Suppressor macrophage treated with lipopolysaccharide for 4 hours (primary cell): ENCODE measurements at places on chromosomes 3 and 15.
A peak's percentile ranks its signal among the peaks of the same experiment; 100 is the strongest.

GRCh38 chr3:191972714-191973398 lies 511.9 kb downstream of the PYDC2 start:
- DNase-seq, result no peak

- peak; percentile 71 for DNase-seq
Observed at GRCh38 chr15:73688455-73688854, 4.3 kb downstream of the CD276 start.

- DNase-seq, result no peak
Observed at GRCh38 chr3:178482981-178483380, 53.3 kb upstream of the KCNMB2 start.

DNA sequence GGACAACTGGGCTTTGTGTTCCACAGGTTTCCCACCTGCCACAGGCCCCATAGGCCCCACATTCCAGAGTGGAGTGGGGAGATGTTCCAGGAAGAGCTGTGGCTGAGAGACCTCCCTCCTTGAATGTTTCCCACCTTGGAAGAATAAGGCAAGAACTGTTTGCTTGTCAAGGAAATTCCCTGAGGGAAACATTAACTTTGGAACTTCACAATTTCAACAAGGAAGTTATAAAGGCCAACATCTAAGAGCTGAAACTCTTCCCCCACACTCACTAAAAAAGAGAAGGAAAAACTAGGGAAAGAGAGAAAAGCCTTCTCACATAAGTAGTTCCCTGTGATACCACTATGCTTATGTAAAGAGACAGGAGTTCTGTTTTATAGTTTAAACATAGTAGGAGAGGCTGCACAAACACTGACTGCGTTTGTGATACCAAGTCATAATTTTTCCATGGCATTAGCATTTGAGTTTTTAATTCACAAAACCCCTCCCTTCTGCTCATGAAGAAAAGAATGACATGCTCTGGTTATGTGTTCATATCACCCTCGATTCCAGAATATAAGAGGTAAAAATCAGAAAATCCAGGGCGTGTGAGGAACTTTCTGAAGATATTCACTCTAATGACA lies 39.8 kb upstream of the SPRED1 start:
- no peak for DNase-seq

- DNase-seq, result no peak
Observed at GRCh38 chr15:70752193-70752635, 11.1 kb downstream of the UACA start.

GRCh38 chr3:128240232-128240631 lies 87.0 kb downstream of the EEFSEC start:
- no peak for DNase-seq

DNA sequence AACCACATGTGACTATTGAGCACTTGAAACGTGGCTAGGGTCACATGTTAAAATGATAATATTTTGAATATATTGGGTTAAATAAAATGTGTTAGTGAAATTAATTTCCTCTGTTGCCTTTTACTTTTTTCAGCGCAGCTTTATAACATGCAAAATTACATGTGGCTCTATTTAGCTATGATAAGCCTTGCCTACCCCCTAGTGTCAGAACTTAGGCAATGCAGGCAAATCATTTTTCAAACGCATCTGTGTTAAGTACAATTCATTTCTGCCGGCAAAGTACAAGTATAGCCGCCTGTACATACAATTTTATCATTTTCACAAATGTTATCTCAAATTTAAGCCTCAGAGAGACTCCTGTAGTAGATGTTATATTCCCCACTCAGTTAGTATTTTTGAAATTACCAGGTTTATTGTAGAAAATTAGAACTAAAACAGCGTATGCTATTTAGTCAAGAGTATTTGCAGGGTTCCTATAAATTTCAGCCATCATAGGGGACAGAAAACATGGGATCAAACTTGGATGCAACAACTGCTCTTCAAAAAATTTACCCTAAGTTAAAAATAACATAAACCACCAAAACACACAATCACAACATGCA lies 56.1 kb downstream of the TAFA4 start:
- DNase-seq, result peak; percentile 77

GRCh38 chr3:177563792-177564191 lies 366.5 kb upstream of the TBL1XR1 start:
- no peak for DNase-seq

GRCh38 chr15:98996169-98996568 lies 11.4 kb downstream of the PGPEP1L start:
- DNase-seq, result no peak

DNA sequence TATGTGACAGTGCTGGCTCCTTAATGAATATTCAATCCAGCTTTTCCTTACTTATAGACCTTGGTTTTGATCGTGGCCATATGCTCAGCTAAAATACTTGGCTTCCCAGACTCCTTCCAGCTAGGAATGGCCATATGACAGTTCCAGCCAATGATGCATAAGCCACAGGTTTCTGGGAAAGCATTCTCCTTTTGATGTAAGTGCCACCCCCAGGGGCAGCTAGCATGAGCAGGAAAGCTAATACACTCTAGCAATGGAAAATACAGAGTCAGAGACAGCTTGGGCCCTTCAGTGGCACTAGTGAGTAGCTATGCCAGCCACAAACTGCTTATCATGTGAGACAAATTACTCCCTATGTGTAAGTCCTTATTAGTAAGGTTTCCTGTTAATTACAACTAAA lies 26.7 kb downstream of the TBC1D2B start:
- DNase-seq, result no peak

- DNase-seq, result no peak
Observed at GRCh38 chr15:23385886-23386430, 31.4 kb downstream of the GOLGA8S start.

DNA sequence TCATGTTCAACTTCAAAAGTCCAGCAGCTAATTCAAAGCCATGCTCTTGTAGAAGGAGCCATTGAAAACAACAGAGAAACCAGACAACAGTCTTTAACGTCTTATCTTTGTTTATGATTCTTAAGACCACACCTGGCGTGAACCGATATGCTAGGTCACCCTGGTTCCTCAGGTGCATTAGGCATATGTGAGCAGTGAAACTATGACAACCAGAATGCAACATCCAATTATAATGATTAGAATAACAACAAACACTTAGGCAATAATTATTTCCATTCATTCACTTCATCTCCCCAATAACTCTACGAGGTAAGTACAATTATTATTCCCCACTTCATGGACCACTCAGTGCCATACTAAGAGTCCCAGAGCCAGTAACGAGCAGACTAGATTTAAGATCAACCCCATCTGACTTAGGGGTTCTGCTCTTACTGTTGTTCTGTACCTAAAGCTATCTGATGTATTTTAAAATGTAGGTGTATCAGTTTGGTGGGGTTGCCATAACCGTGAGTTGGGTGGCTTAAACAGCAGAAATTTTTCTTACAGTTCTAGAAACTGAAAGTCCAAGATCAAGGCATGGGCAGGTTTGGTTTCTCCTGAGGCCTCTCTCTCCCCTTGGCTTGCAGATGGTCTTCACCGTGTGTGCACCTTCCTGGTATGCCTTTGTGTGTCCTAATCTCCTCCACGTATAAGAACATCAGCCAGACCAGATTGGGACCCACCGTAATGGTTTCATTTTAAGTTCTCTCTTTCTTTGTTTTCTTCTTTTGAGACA lies 997.8 kb upstream of the CFAP20DC start:
- DNase-seq, result no peak

GRCh38 chr3:183826448-183827250 lies 1.3 kb upstream of the MAP6D1 start:
- no peak for DNase-seq

- DNase-seq, result no peak
Observed at GRCh38 chr3:132267391-132267993, 49.7 kb upstream of the ACP3 start.

DNA sequence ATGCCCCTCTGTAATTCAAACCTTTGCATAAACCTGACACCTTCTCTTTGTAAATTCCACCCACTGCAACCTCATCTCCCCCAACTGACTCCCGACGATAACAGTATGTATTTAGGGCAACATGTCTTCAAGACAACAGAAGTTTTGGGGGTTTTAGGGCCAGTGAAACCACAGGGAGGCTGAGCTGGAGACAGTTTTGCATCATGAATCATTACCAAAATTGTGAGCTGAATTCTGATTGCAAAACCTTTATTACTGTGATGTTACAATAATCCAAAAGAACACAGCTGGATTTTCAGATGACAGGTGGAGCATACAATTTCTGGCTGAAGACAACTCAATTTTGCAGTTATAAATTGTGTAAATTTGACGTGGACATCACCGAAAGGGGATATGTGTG lies 281.3 kb upstream of the TTC14 start:
- DNase-seq, result no peak

GRCh38 chr3:73086071-73086494 lies 24.6 kb downstream of the EBLN2 start:
- peak; percentile 57 for DNase-seq

GRCh38 chr3:134073583-134073945 lies 43.8 kb upstream of the SLCO2A1 start:
- no peak for DNase-seq

DNA sequence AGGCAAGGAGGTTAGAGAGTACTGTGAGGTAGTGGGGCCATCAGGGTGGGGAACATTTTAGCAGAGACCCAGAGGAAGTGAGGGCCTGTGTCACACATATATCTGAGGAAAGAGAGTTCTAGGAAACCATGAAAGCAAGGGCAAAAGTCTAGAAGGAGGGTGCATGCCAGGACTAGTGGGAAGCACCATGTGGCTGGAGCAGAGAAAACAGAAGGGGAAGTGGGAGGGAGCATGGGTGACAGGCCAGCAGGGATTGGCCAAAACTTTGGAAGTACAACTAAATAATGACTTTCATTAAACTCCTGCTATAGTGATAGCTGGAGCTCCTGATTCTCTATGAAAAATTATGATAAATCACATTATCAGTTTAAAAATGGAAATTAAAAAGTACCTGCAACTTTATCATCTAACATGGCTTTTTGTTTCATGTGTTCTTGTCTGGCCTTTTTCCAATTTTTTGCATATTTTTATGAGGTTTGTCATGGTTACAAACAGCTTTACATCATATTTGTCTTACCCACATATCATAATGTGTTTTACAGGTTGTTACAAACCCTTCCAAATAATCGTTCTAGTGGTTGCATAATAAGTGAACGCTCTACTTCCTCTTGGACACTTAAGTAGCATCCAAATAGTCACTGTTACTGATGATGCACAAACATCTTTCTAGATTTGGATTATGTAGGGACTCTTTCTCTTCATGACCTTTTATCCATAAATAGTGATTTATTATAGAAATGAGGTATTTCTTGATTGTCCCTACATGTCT lies 168.3 kb downstream of the NEK10 start:
- no peak for DNase-seq

- no peak for DNase-seq
Observed at GRCh38 chr15:88838667-88839066, 35.4 kb downstream of the ACAN start.

GRCh38 chr3:183013074-183013473 lies 32.7 kb upstream of the DCUN1D1 start:
- no peak for DNase-seq

DNA sequence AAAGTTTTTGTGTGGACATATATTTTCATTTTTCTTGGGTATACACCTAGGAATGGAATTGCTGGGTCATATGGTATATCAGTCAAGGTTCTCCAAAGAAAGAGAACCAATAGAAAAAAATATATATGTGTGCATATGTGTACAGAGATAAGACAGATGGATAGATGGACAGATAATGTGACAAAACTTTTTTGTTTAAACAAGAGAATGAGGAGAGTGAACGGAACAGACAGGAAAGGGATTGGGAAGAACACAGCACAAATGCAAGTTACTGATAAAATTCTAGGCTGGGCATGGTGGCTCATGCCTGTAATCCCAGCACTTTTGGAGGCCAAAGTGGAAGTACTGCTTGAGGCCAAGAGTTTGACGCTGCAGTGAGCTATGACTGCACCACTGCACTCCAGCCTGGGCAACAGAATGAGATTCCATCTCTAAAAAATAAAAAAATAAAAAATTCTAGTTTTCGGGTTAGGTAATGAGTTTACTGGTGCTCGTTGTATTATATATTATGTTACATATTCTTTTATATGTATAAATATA lies 50.0 kb downstream of the HSPBAP1 start:
- no peak for DNase-seq

- peak; percentile 95 for DNase-seq
Observed at GRCh38 chr3:194070634-194071409, 65.1 kb upstream of the HES1 start.

GRCh38 chr15:90607361-90607760 lies 77.6 kb downstream of the CRTC3 start:
- no peak for DNase-seq

- DNase-seq, result no peak
Observed at GRCh38 chr3:188183452-188183851, 29.5 kb downstream of the LPP start.

DNA sequence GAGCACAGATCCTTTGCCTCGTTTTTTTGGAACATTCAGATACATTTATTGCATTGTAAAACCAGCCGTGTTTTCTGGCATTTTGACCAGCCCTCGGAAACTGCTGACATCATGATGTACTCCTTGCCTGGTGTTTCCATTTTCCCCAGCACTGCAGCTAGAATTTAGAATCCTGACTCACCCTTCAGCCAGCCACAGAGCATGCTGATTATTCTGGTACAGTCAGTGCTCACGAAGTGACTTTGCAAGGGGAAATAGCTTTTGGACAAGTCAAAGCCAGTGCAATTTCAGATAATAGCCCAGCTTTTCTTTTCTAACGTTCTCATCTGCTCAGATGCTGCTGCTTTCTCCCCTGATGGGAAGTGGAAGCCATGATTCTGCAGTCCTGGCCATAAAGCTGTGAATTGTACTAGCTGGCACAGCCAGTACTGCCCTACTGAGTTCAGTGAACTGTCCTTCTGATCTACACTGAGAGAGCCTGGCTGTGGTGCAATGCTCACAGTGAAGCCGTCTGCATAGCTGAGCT lies 12.1 kb upstream of the CNBP start:
- DNase-seq, result peak; percentile 89

GRCh38 chr15:38028869-38029268 lies 94.4 kb downstream of the TMCO5A start:
- peak; percentile 49 for DNase-seq

GRCh38 chr3:25781145-25781757 lies 2.0 kb downstream of the NGLY1 start:
- peak; percentile 16 for DNase-seq

- no peak for DNase-seq
Observed at GRCh38 chr3:13878281-13879101, 1.4 kb downstream of the WNT7A start.

- no peak for DNase-seq
Observed at GRCh38 chr3:50325497-50326181, 2.4 kb downstream of the TUSC2 start.

GRCh38 chr3:29694783-29695182 lies 413.9 kb downstream of the RBMS3 start:
- no peak for DNase-seq

DNA sequence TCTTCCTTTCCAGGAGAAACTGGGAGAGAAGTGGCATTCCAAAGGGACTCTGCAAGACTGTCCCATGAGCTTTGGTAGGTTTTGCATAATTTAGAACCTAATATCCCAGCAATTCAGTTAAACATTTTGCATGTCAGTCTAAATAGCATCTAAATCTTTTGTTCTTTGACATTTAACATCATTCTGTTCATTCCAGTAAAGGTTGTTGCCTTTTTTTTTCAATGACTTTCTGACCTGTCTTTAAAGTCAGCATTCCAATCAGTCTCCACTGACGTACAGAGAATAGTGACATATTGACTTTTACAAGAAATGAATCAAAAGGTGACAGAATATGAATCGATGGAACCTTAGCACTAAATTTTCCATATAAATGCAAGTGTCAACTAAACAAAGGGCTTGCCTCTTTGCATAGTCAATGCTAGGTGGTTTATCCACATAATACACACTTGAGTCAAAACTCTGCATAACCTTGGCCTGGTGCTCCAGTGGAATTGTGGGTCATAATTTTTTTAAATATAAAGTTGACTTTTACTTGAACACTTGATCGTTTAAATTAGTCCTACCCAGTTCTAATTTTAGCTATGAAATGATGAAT lies 370.1 kb downstream of the CNTN6 start:
- no peak for DNase-seq

GRCh38 chr3:168975576-168975975 lies 687.9 kb downstream of the MECOM start:
- no peak for DNase-seq
